ENCODE measurements at places on chromosomes 3 and 15. TPM values are rescaled to one million over a fixed set of nuclear protein-coding genes. Genes with fewer than 3 reads are reported as not detected.

GRCh38 chr3:18946524-18946923 lies 201.8 kb upstream of the KCNH8 start:
- no peaks in the 10 kb centered on the region for H3K27me3 ChIP-seq
- no peak overlapping the region for H3K27ac ChIP-seq
- H3K36me3 ChIP-seq: no peaks in the 10 kb centered on the region
- peaks cover 10% of the 10 kb centered on the region for H3K4me1 ChIP-seq

DNA sequence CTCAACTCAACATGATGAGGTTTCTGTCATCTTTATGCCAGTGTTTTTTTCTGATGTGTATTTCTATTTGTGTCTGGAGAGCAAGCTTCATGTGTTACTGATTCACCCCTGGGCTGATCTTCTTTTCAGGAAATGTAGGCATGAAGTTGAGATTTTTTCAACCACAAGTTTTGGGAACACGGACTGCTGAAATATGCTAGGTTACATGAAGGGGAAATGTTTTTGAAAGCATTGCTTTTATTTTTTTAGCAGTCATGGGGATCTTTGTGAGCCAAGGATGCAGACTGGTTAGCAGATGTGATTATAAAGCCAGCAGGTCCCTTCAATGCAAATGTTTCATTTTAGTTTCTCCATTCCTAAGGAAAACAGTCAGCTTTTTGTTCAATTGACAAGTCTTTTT lies 219.3 kb upstream of the COL8A1 start:
- H3K36me3 ChIP-seq: no peaks in the 10 kb centered on the region
- no peak for DNase-seq
- H3K27me3 ChIP-seq: no peaks in the 10 kb centered on the region
- no peak overlapping the region for H3K4me3 ChIP-seq
- H3K4me1 ChIP-seq: no peaks in the 10 kb centered on the region

- no peak overlapping the region for H3K4me3 ChIP-seq
- H3K27ac ChIP-seq: no peak overlapping the region
- no peaks in the 10 kb centered on the region for H3K27me3 ChIP-seq
- no peaks in the 10 kb centered on the region for H3K4me1 ChIP-seq
These were observed 51.5 kb upstream of the CFAP20DC start for GRCh38 chr3:59101231-59101736.

DNA sequence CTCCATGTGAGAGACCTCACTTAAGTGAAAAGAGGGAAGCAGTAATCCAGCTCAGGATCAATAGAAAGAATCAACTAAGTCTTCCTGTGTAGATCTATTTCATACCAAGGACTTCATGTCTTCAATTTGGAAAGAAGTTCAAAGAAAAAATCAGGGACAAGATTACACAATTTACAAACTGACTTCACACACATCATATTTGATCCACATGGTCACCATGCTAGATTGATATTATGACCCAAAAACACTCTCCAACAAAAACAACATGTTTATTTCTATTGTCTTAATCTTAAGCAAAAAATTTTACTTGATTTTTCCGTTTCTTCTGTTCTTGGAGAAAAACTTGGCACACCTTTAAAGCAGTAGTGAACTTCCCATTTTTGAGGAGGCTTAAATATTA lies 76.3 kb downstream of the THBS1 start:
- H3K4me1 ChIP-seq: no peaks in the 10 kb centered on the region
- H3K27me3 ChIP-seq: no peaks in the 10 kb centered on the region
- no peaks in the 10 kb centered on the region for H3K36me3 ChIP-seq
- H3K27ac ChIP-seq: no peak overlapping the region
- DNase-seq: no peak

- peak within 1 kb of the TSS; percentile 5 for H3K27ac ChIP-seq
- H3K4me1 ChIP-seq: peaks cover 4% of the 10 kb centered on the region
- H3K27me3 ChIP-seq: peaks cover 31% of the 10 kb centered on the region
- DNase-seq: peak; percentile 28
- H3K4me3 ChIP-seq: peak within 1 kb of the TSS; percentile 53
These were observed at the start of gene KIF7 for GRCh38 chr15:89654847-89655805. Gene KIF7 (minus strand): TSS chr15:89655467. CDS start chr15:89652930, 2,537 bp downstream.

The C3orf49 gene
- total RNA-seq: not detected

- H3K27me3 ChIP-seq: no peaks in the 10 kb centered on the region
- H3K27ac ChIP-seq: no peak overlapping the region
- peak; percentile 33 for DNase-seq
- no peaks in the 10 kb centered on the region for H3K4me1 ChIP-seq
- peaks cover 25% of the 10 kb centered on the region for H3K36me3 ChIP-seq
- H3K4me3 ChIP-seq: no peak overlapping the region
These were observed 9.5 kb downstream of the COPS2 start for GRCh38 chr15:49145651-49146609.

- peaks cover 12% of the 10 kb centered on the region for H3K36me3 ChIP-seq
- H3K4me3 ChIP-seq: no peak overlapping the region
- H3K4me1 ChIP-seq: no peaks in the 10 kb centered on the region
- no peak overlapping the region for H3K27ac ChIP-seq
These were observed 68.8 kb upstream of the ZNF148 start for GRCh38 chr3:125443923-125444322.

DNA sequence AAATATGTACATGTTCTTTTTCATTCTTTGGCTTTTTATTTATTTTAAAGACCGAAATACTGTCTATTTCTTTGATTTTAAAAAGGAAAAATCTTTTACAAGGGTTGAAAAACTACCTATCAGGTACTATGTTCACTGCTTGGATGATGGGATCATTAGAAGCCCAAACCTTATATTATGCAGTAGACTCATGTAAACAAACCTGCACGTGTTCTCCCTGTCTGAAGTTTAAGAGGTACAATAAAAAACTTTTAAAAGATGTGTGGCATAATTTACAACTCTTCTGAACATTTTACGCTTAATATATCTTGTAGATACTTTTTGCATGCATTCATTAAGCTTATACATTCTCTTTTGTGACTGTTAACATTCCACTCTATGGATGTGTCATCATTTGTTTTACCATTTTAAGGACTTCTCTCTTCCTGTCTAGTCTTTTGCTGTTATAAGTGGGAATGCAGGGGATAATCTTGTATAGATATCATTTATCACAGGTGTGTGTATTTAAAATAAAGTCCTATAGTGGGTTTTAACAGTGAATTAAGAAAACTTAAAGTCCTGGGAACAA lies 6.2 kb downstream of the MGA start:
- peaks cover 4% of the 10 kb centered on the region for H3K4me1 ChIP-seq
- H3K4me3 ChIP-seq: no peak overlapping the region
- H3K36me3 ChIP-seq: no peaks in the 10 kb centered on the region

- H3K27ac ChIP-seq: no peak overlapping the region
- no peak overlapping the region for H3K4me3 ChIP-seq
- no peaks in the 10 kb centered on the region for H3K27me3 ChIP-seq
- DNase-seq: no peak
- no peaks in the 10 kb centered on the region for H3K4me1 ChIP-seq
These were observed 250.1 kb upstream of the HES1 start for GRCh38 chr3:193885832-193886231.

DNA sequence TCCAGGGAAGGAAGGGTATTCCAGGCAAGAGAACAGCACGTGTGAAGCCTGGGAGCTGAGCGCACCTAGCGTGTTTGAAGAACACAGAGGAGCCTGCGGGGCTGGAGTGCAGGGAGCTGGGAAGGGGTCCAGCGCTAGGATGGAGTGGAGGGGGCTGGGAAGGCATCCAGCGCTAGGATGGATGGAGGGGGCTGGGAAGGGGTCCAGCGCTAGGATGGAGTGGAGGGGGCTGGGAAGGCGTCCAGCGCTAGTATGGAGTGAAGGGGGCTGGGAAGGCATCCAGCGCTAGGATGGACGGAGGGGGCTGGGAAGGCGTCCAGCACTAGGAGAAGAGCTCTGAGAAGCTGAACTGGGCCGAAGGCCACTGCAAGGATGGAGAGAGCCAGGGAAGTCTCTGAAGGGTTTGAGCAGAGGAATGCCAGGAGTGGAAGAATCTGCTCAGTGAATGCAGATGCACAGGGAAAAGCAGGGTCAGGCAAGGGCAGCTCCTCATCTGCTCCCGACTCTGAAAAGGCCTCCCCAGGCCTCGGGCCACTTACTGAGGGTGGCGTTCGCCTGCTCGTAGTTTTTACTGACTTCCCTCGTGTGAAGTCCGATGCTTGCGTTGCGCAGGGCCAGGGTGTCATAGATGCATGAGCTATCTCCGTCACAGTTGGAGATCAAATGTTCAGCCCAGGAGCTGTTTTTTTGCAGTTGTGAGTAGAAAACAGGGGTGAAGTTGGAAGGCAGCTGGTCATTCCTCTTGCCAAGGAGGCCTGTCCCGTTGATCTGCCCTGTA lies 39.8 kb downstream of the MUC20 start:
- H3K27me3 ChIP-seq: no peaks in the 10 kb centered on the region
- H3K36me3 ChIP-seq: no peaks in the 10 kb centered on the region
- H3K27ac ChIP-seq: no peak overlapping the region
- H3K4me1 ChIP-seq: no peaks in the 10 kb centered on the region
- DNase-seq: no peak
- H3K4me3 ChIP-seq: no peak overlapping the region

DNA sequence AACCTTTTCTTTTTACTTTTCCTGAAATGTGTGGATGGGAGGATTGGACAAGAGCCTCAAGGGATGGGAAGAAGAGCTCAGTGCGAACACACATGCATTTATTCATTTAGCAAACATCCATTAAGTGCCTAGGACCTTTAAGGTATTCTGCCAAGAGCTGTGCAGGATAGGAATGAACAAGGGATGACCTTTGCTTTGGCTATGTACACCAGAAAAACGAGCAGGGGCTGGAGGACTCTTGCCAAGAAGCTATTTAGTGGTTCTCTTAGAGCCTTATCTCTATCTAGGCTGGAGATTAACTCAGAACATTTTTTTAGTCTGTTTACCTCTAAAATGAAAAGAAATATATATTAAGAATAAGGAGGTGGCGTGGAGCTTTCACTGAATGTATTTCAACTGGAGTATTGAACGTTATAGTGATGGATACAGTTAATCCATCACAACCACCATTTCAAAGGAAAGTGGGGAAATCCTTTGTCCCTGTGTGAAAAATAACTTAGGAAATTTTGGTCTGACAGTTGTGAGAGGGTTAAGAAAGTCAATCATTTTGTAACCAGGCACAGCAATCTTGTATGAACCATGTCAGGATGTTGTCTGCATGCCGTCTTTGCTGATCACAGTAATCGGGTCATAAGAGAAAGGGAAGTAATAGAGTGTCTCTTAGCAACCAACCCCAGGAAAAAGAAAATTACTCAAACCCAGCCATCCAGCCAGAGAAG lies 279.0 kb downstream of the LPP start:
- no peaks in the 10 kb centered on the region for H3K36me3 ChIP-seq
- no peaks in the 10 kb centered on the region for H3K27me3 ChIP-seq
- no peaks in the 10 kb centered on the region for H3K4me1 ChIP-seq
- H3K27ac ChIP-seq: no peak overlapping the region
- no peak for DNase-seq

- no peaks in the 10 kb centered on the region for H3K4me1 ChIP-seq
- H3K4me3 ChIP-seq: no peak overlapping the region
- peaks cover 26% of the 10 kb centered on the region for H3K36me3 ChIP-seq
- no peak for DNase-seq
These were observed 92.5 kb upstream of the MEX3B start for GRCh38 chr15:82138306-82138705.

- H3K36me3 ChIP-seq: no peaks in the 10 kb centered on the region
- H3K4me3 ChIP-seq: no peak overlapping the region
- no peaks in the 10 kb centered on the region for H3K4me1 ChIP-seq
- DNase-seq: no peak
These were observed 512.3 kb upstream of the MDFIC2 start for GRCh38 chr3:70824773-70825172.

GRCh38 chr15:23857028-23857641 lies 170.0 kb upstream of the NDN start:
- no peak overlapping the region for H3K4me3 ChIP-seq
- H3K27ac ChIP-seq: no peak overlapping the region
- H3K4me1 ChIP-seq: no peaks in the 10 kb centered on the region
- H3K36me3 ChIP-seq: no peaks in the 10 kb centered on the region
- H3K27me3 ChIP-seq: no peaks in the 10 kb centered on the region
- DNase-seq: no peak

GRCh38 chr3:167350245-167350862 lies 29.7 kb downstream of the ZBBX start:
- H3K27ac ChIP-seq: no peak overlapping the region
- DNase-seq: no peak
- H3K4me3 ChIP-seq: no peak overlapping the region
- H3K4me1 ChIP-seq: no peaks in the 10 kb centered on the region

The ST8SIA2 gene
- total RNA-seq: 2.1 TPM

- no peak overlapping the region for H3K4me3 ChIP-seq
- no peak for DNase-seq
- no peaks in the 10 kb centered on the region for H3K36me3 ChIP-seq
- H3K27ac ChIP-seq: no peak overlapping the region
- H3K4me1 ChIP-seq: no peaks in the 10 kb centered on the region
These were observed 125.8 kb upstream of the MRPS22 start for GRCh38 chr3:139218046-139218445.

The TOMM70 gene
- total RNA-seq: 37.2 TPM

Measured in thymus (tissue), 14 donors.